ENCODE measurements at places on chromosomes 16 and 17. TPM values are rescaled to one million over a fixed set of nuclear protein-coding genes. Genes with fewer than 3 reads are reported as not detected.

DNA sequence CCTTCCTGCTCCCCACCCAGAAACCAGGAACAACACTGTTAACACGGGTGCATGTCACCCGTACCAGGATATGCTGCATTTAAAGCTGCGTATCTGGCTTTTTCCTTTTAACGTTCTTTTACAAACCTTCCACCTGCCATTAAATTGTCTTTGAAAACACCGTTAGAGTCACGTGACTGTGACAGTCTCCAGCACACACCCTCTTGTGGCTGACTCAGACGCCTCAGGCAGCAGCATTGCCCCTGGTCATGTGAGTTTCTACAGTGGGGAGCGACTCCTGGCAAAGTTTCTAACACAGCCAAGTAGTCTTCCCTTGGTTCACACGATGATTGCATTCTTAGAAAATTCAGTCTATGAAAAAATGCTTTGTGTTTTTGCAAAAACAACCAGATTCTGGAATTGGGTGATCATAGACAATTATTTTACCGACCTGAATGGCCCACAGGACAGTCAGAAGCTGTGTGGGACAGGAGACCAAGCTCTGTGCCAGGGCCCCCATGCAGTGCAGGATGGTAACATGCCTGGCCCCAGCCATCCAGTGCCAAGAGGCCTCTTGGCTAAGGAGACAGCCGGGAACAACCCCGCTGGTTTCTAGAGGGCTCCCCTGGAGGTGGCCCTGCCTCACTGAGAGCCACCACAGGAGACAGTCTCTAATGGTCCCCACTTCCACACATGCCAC lies 199.1 kb downstream of the KATNIP start:
- H3K4me1 ChIP-seq: peaks cover 15% of the 10 kb centered on the region
- no peak overlapping the region for H3K4me3 ChIP-seq
- no peaks in the 10 kb centered on the region for H3K27me3 ChIP-seq

The SPEM1 gene
- 0.38 TPM for total RNA-seq

DNA sequence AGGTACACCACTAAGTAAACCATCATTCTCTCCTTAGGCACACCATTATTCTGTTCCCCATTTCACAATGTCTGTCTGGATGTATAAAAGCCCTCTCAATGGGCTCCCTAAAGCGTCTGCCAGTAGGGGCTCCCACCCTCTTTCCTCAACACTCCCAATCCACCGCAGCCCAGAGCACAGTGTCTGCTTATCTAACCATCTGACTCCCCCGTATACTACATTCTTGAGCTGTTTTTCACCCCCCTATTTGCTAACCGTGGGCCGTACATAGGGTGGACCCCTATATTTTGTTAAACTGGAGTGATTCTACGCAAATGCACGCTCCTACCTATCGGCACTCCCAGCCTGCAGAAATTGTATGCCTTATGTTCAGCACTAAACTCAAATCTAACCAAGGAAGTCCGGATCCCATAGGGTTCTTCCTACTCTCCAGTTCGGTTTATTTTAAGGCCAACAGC lies 685 bp upstream of the PSMD3 start:
- peaks cover 7% of the 10 kb centered on the region for H3K27me3 ChIP-seq
- peaks cover 35% of the 10 kb centered on the region for H3K4me1 ChIP-seq
- H3K36me3 ChIP-seq: peaks cover 6% of the 10 kb centered on the region
- H3K27ac ChIP-seq: peak overlapping the region; percentile 92

The KRTAP4-1 gene
- total RNA-seq: not detected

DNA sequence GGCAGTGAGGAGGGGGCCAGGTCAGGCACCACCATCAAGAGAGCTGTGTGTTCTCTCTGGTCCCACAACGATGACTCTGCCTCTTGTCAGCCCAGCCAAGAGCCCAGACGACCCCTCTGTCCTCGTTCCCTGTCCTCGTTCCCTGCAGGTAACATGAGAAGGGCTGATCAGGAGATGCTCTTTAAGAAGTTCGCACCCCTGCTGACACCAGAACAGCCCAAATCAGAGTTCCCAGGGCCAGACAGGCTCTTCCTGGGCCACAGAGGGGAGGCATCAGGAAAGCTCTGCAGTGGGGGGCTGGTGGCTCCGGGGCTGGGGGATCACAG lies 13.5 kb upstream of the DNAI2 start:
- no peak overlapping the region for H3K4me3 ChIP-seq
- H3K27ac ChIP-seq: no peak overlapping the region
- peaks cover 40% of the 10 kb centered on the region for H3K27me3 ChIP-seq
- no peaks in the 10 kb centered on the region for H3K36me3 ChIP-seq
- no peak for DNase-seq

The CDIPT gene
- total RNA-seq: 51.7 TPM

- peaks cover 45% of the 10 kb centered on the region for H3K4me1 ChIP-seq
- no peaks in the 10 kb centered on the region for H3K36me3 ChIP-seq
- no peaks in the 10 kb centered on the region for H3K27me3 ChIP-seq
- H3K4me3 ChIP-seq: no peak overlapping the region
- H3K27ac ChIP-seq: no peak overlapping the region
Observed at GRCh38 chr17:81333616-81334368, 38.7 kb upstream of the SLC38A10 start.

The ANKFN1 gene
- total RNA-seq: 0.27 TPM

The SCIMP gene
- not detected for total RNA-seq

- no peak overlapping the region for H3K4me3 ChIP-seq
- no peaks in the 10 kb centered on the region for H3K36me3 ChIP-seq
- peaks cover 56% of the 10 kb centered on the region for H3K27me3 ChIP-seq
- no peak overlapping the region for H3K27ac ChIP-seq
Observed at GRCh38 chr16:8588682-8589056, 1.6 kb downstream of the TMEM114 start.

GRCh38 chr17:78998311-78999055 lies 11.1 kb downstream of the CANT1 start:
- no peak for DNase-seq
- H3K4me1 ChIP-seq: no peaks in the 10 kb centered on the region
- H3K27ac ChIP-seq: no peak overlapping the region
- no peak overlapping the region for H3K4me3 ChIP-seq

DNA sequence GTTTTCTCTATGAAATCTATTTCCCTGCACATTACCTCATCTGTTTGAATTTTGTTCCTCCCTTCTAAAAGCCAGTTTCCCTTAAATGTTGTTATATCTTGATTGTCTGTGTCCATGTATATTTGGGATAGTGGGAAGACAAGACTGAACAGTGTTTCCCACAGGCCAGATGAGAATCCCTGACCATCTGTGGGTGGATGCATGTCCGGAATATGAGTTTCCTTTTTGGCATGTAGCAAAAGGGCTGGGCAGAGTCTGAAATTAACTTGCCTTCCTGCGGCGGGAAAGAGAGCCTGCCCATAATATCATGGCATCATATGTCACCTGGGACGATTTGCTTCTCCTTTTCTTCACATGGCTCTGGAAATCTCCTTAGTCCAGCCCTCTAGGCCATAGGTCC lies 385.8 kb upstream of the MAF start:
- no peaks in the 10 kb centered on the region for H3K27me3 ChIP-seq
- H3K36me3 ChIP-seq: no peaks in the 10 kb centered on the region
- H3K27ac ChIP-seq: no peak overlapping the region
- H3K4me3 ChIP-seq: no peak overlapping the region
- DNase-seq: no peak

The PRPSAP1 gene
- 51.3 TPM for total RNA-seq

GRCh38 chr16:54346041-54346440 lies 59.5 kb upstream of the IRX3 start:
- no peak overlapping the region for H3K27ac ChIP-seq
- H3K4me3 ChIP-seq: no peak overlapping the region
- H3K27me3 ChIP-seq: peaks cover 8% of the 10 kb centered on the region
- H3K4me1 ChIP-seq: no peaks in the 10 kb centered on the region
- DNase-seq: no peak

The HOXB6 gene
- 56.4 TPM for total RNA-seq

- H3K4me1 ChIP-seq: no peaks in the 10 kb centered on the region
- H3K27me3 ChIP-seq: peaks cover 8% of the 10 kb centered on the region
- no peaks in the 10 kb centered on the region for H3K36me3 ChIP-seq
- no peak overlapping the region for H3K27ac ChIP-seq
- no peak overlapping the region for H3K4me3 ChIP-seq
Observed at GRCh38 chr17:6536053-6536452, 20.3 kb downstream of the PITPNM3 start.

DNA sequence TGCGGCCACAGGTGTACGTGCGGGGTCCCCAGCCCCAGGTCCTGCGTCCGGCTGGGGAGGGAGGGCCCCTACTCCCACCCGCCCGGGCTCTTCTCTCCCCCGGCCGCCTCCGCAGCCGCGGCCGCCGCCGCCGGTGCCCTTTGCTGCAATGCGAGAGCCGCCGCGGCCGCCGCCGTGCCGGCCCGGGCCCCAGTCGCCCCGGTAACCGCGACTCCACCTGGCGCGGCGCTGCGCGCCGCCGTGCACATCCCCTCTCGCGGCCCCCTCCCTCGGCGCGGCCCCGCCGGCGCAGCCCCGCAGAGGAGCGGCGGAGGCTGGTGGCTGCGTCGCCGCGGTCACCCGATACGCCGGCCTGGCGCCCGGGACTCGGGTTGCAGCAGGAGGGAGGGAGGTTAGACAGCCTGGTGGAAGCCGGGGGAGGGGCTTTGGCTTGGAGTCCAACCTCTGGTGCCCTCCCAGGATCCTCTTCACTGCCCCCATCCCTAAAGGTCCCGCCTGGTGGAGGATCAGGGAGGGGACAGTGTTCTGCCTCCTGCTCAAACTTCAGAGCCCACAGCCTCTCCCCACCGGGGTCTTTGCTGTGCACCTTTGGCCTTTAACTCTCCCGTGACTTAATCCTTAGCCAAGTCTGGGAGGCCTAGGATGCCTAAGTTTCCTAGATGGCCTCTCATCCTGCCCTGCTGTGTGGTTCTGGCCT lies 32.9 kb downstream of the SRCIN1 start:
- H3K36me3 ChIP-seq: no peaks in the 10 kb centered on the region
- peaks cover 9% of the 10 kb centered on the region for H3K4me1 ChIP-seq
- peak overlapping the region; percentile 60 for H3K4me3 ChIP-seq
- DNase-seq: no peak
- H3K27ac ChIP-seq: peak overlapping the region; percentile 15

DNA sequence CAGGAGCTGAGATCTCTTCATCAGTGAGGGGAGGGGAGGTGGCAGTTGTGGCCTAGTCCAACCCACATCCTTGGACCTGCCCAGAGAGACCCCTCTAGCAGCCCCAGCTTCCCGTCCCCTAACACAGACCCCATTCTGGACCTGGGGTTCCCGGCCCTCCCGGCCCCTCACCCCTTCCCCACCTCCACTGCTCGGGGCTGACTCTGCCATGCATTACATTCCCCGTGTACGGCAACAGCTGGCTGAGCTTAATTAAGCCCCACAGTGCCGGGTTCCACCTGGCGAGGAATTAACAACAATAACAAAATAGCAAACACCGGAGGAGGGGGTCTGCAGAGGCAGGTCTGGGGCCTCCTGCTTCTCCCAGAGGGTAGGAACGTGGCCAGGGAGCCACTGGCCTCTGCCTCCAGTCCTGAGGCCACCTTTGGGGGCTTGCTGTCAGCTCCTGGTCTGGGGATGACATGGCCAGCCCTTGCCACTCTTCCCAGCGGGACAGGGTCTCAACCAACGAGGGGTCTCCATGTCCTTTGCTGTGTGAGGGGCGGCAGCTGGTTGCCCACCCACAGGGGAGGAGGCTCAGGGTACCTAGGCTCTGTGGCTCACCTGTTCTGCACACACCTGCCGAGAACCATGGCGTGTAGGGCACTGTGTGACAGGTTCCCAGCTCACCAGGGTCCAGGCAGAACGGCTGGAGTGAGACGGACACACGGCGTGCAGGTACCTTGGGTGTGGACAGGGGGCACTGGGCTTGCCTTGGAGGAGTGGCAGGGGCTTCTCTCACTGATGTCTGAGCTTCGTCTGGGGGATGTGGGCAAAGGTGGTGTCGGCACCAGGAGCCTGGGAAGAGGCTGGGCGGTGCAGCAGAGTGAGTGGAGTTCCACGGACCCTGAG lies 46.9 kb upstream of the CBFA2T3 start:
- DNase-seq: no peak
- H3K36me3 ChIP-seq: no peaks in the 10 kb centered on the region
- no peak overlapping the region for H3K27ac ChIP-seq
- H3K4me3 ChIP-seq: no peak overlapping the region
- H3K4me1 ChIP-seq: no peaks in the 10 kb centered on the region
- H3K27me3 ChIP-seq: peaks cover 48% of the 10 kb centered on the region

GRCh38 chr16:64225696-64226095 lies 896.2 kb downstream of the CDH11 start:
- H3K4me3 ChIP-seq: no peak overlapping the region
- H3K27me3 ChIP-seq: no peaks in the 10 kb centered on the region
- no peak overlapping the region for H3K27ac ChIP-seq
- no peaks in the 10 kb centered on the region for H3K4me1 ChIP-seq

DNA sequence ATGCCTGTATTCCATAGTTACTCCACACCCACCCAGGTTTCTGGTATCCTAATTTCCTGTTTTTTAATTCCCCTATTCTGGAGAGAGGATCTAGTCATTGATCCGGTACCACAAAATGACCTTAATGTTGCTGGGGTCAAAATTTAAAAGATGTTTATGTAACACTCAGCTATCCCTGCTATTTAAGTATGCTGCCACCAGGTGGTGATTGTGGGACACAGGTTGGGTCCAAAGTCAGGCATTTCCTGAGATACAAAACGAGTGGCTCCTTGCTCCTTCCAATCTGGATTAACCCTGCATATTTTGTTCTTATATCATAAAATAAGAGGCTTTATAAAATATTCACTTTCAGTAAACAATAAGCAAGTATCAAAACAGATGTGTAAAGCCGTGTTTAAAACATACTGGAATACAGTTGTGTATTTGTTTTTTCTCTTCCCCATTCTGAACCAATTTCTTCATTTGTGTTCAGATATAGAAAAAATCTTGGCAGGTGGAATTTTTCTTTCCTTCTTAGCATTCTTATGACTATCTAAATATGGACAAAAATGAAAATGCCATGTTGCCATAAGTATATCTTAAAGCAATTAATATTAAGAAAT lies 16.3 kb downstream of the HS3ST4 start:
- H3K4me1 ChIP-seq: peaks cover 10% of the 10 kb centered on the region
- H3K4me3 ChIP-seq: no peak overlapping the region
- DNase-seq: no peak
- H3K27ac ChIP-seq: no peak overlapping the region
- no peaks in the 10 kb centered on the region for H3K36me3 ChIP-seq

The ZNF174 gene
- 19.3 TPM for total RNA-seq

DNA sequence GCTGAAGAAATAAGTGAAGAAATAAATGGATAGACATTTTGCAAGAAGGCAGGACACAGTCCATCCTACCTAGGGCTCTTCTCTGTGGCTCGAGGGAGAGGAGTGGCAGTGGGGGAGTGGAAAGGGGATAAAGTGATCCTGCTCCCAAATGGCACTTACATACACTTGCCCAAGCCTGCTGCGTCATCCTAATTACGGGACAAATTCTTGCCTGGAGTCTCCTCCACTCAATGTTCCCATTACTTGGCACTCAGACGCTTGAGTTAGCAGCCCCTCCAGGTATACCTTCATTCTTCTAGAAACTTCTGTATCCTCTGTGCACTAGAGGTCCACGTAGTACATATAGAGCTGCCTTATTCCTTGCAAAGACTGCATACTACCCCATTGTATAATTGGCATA lies 15.7 kb upstream of the MAP3K14 start:
- H3K36me3 ChIP-seq: no peaks in the 10 kb centered on the region
- no peak overlapping the region for H3K4me3 ChIP-seq
- DNase-seq: no peak
- H3K27ac ChIP-seq: no peak overlapping the region
- H3K27me3 ChIP-seq: peaks cover 7% of the 10 kb centered on the region
